CD4-positive, alpha-beta T cell treated with Interleukin-6 for 4 hours (primary cell): ENCODE measurements at places on chromosomes 2 and 18.

- DNase-seq = no peak
These were observed 27.0 kb downstream of the RNF149 start for GRCh38 chr2:101281482-101281881.

DNA sequence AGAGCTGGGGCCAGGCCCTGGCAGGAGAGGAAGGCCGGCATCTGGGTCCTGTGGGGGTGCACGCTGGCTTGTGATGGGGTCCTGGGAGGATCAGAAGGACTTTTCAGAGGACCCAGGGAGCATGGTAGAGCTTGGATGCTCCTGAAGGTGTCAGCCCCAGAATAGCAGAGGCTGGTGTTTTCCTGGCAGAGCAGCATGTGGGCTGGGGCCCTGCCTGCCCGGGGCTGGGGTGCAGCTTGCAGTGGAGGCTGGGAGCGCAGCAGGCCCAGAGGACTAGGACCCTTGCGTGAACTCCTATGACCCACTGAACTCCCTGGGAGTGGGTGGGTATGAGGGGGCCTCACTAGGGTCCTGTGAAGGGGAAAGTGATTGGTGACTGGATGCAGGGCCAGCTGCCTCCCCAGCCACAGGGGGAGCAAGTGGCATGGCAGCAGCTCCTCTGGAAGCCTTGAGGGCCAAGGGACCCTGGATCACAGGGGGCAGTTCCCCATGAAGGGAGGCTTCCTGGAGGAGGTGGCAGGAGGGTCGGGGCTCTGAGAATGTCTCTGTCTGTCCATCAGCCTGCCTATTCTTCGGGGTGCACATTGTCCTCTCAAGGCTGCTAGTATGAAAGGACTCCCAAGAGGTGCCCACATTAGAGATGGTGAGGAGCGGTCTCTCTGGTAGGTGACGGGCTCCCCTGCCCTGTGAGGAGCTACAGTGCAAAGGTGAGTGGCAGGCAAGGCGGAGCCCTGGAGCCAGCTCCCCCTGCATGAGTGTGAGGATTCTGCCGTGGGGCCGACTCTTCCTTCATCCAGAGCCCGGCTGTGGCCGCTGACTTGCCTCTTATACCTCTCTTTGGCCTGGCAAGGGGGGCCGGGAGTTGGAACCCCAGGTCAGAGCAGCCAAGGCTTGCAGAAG, 249.0 kb downstream of the DYSF start:
- no peak for DNase-seq

DNA sequence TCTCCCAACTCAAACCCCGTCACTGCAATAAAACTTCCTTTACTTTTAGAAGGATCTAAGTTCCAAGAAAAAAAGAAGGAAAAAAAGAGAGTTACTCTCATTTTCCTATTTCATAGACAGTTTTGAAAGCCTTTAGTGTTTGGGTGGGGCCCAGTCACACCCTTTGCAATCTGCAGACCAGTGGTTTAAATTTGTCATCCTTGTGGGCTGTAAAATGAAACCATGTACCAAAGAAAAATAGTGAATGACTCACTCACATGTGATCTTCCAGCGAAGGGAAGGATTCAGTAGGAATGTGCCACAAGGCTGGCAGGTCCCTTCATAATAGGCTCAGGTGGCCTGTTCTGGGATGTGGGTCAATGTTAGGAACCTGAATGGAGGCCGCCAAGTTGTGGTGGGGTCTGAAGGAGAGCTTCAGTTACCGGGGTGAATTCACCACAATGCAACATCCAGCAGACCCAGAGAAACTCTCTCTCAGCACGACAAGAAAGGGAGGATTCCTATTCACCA, 28.3 kb downstream of the ANXA4 start:
- DNase-seq = no peak

GRCh38 chr2:235868645-235869044, 299.5 kb downstream of the GBX2 start:
- DNase-seq = no peak

DNA sequence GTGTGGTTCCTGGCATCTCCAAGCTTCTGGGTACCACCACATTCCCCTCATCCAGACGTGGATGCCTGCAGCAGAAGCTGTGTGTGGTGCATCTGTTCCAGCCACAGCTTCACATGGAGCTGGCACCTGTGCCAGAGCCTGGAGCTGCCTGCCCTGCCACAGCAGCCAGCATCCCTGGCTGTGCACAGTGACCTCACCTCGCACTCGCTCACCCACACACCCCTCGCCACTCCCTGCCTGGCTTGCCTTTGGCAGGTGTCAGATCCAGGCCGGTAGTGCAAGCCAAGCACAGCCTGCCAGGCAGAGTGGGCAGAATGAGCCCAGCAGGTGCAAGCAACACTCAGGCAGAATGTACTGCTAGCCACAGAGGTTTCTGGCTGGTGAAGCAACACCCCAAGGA, 59.9 kb upstream of the DYNC1I2 start:
- no peak for DNase-seq

DNA sequence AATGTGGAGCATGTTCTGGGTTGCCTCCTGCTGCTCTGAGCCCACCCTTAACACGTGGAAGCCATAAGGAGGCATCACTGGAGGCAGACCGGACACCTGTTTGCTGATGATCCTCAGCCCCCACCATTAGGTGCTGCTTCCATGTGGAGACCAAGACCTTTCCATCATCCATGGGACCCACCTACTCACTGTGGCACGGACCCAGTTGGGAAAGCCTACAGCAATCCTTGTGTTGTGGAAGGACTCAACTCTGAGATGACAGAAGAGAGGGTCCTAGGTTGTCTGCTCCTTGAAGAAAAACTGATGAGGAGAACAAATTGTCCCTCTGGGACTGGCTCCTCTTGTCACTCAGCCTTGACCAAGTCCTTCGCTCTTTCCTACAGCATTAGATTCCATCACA, 86.5 kb upstream of the RAB12 start:
- no peak for DNase-seq
